ENCODE measurements at places on chromosomes 2 and 18.
A peak's percentile ranks its signal among the peaks of the same experiment; 100 is the strongest.

DNA sequence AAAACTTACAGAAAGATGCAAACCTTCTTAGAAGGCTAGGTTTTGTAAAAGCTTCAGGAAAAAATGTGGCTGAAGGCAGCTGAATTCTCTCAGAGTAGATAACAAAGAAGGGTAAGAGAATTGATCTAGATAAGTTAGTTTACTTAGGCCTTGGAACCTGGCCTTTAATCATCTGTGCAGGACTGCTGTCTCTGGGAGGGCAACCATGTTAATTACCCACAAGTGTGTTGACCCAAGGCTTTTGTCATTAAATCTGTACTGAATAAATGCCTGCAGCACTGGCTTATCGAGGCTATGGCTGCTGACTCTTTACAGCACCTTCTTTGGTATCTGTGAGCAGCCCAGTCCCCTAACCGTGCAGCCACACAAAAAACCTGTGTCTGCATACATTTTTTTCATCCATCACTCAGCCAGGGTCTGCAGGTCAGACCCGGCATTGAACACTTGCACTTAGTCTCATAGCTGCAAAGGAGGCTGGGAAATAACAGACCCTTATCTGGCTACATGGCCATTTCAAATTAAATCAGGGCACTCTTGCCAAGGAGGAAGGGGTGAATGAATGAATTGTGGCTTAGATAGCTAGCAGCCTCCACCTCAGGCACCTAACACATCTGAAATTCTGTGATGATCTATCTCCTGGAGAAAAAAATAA lies 120.2 kb upstream of the MSH2 start:
- DNase-seq, result no peak

GRCh38 chr2:102591491-102592045 lies 27.8 kb upstream of the SLC9A2 start:
- no peak for DNase-seq

GRCh38 chr2:178827739-178828485 lies 20.7 kb upstream of the TTN start:
- no peak for DNase-seq

- peak; percentile 34 for DNase-seq
Measured at GRCh38 chr18:38940863-38941531, 1375.4 kb upstream of the CELF4 start.

- no peak for DNase-seq
Measured at GRCh38 chr2:185142677-185143076, 544.3 kb downstream of the ZNF804A start.

GRCh38 chr2:111523009-111523408 lies 361.0 kb downstream of the ANAPC1 start:
- no peak for DNase-seq

DNA sequence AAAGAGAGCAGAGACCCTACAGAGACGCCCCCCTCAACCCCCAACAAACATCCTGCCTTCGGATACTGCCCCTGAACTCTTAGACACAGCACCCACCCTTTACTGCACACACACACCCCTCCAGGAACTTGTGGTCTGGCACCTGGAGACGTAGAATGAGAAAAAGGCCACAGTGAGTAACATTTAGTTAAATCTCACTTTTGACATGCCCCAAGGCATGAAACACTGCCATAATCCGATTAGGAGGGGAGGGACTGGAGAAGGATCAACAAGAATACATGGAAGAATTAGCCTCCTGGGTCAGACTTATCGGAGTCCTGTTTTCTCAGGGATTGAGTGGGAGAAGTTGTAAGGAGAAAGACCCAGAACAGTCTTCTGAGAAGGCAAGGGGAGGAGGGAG lies 4.1 kb downstream of the CDK5R2 start:
- no peak for DNase-seq

GRCh38 chr2:121689356-121689755 lies 40.1 kb upstream of the CLASP1 start:
- DNase-seq, result peak; percentile 44

DNA sequence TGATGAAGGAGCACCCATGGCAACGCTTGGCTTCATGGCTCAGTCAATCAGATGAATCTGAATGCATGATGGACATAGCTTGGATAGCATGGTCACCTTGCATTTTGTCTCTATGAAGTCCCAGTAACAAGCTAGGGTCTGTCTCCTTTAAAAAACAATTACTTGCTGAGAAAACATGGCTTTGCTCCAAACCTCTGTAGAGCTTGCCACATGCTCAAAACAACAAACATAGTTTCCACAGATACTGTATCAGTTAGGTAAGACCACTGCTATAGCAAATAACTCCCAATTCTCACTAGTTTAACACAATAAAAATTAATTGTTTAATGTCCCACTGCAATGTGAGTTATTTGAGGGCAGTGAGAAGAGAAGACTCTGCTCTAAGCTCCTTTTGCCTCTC lies 401.0 kb downstream of the IRS1 start:
- DNase-seq, result no peak

DNA sequence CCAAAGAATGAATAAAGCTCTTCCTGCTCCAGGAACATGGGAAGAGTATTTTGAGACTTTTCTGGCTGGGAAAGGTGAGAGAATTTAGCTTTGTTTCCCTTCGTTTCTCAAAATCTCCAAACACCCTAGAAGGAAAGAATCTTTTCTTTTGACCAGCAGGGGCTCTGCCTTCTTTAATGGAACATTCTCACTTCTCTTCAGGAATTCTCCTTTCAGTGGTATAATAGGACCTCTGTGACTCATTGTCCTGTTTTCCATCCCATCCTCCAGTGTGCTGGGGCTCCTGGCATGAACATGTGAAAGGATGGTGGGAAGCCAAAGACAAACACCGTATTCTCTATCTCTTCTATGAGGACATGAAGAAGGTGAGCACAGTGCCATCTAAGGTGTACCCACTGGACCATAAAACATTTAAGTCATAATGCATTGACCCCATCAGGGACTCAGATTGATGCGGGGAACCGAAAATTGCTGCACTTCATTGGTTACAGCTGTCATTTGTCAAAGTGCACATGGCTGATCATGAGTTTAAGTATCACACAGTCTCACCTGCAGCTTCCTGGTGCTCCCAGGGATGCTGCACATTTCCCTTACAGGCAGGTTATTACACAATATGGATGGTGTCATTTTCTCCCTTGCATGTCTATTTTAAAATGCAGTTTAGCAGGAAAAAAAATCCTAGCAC lies 5.5 kb downstream of the SULT1C4 start:
- DNase-seq, result no peak

- no peak for DNase-seq
Measured at GRCh38 chr18:50734342-50734741, 85.5 kb downstream of the MRO start.

DNA sequence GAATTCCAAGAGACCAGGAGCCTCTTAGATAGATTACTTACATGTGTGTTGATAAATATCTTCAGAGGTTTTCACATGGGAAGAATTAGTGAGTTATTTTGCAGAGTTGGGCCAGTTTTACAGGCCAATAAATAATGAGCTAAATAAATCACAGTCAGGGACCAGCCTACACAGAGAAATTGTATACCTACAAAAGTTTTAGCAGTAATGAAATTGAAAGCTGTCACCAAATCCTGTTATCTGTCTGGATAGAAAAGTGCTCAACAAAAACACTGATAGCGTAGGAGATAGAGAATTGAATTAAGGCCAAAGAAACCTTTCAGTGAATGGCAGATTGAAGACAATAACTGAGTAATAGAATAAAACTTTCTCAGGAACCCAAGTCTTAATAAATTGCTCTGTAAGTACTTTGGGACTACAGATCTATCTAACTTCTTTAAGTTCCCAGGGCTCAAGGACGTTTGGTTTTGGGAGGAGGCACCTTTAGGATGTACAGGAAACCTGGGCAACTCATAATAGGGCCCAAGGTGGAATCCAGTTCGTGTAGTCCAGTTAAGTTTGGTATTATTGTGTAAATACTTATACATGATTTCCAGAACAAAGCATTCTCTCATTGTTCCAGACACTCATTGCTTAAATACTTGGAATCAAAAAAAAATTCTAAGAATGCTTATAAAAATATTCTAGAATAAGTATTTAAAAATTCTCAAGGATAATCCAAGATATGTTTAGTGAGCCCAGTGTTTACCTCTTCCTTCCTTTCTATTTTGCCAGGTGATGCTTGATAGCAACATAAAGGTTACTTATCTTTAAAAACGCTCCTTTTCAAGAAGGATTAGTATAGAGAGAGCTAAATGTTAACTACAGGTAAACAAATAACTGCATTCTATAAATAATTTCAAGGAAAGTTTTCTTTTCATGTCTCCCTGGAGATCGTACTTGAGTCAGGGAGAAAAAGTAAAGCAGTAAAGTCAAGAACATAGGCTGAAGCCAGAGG lies 134.5 kb downstream of the NCKAP5 start:
- no peak for DNase-seq

GRCh38 chr2:213004197-213004821 lies 147.1 kb downstream of the IKZF2 start:
- no peak for DNase-seq

GRCh38 chr2:81481994-81482368 lies 1177.4 kb upstream of the LRRTM1 start:
- DNase-seq, result no peak

DNA sequence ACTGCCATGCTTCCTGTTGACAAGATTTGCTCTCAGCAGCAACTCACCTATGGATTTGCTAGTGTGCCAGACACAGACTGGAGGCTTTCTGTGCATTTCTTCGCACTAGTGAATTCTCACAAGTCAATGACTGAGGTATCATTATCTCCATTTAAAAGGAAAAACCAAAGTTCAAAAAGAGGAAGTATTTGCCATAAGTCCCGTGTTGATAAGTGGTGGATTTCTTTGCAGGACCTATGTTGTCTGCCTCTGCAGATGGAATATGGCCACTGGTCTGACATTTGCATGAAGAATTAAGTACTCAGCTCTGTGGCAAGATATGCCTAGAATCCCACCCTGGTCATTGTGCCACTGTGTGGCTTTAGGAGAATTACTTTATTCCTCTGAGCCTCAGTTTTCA lies 299.6 kb downstream of the PAX3 start:
- peak; percentile 1 for DNase-seq

DNA sequence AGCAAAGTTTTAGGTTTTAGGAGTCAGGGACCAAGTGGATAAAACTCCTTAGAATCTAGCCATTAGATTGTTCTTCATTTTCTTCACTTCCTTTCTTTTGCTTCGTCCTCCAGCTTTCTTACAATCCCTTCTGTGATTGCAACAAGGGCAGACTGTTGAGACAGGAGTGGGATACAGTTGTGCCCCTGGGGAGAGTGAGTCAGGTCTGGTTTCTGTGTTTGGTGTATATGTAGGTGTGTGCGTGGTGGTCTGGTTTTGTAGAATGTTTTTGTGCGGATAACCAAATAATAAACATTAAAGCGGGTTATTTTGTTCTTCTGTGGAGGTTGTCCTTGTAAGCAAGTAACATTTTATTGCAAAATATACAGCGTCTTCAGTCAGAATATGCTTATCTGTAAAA lies 7.3 kb downstream of the INSIG2 start:
- no peak for DNase-seq

DNA sequence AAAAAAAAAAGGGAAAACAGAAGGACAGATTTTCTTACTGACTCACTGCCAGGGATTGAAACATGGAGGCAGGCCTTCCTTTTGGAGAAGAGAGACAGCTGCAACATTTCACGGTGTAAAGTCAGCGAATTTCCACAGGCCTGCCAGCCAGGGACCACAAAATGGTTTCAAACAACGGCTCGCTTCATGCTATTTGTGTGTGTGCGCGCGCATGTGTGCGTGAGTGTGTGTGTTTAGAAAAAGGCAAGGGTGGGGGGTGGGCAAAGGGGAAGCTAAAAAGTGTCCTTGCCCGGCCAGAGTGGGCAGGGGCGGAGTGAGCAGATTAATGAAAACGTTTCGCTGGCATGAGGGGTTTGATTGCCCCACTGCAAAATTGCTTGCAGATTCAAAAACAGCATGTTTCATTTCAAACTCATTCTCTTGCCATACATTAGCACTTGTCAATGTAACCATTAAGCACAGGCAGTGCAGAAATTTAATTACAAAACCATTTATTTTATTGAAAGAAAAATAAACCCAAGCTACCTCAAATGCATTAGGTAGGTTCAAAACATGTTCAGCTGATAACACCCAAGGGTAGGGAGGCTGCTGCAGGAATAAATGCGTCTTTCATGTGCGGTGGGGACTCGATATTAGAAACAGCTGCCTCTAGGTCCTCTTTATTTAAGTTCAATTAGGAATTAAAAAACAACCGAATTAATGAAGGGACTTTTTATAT lies 182.1 kb upstream of the SIX2 start:
- DNase-seq, result no peak

- no peak for DNase-seq
Measured at GRCh38 chr2:63040586-63040985, 10.0 kb upstream of the OTX1 start.

GRCh38 chr2:170485254-170486026 lies 229.7 kb upstream of the SP5 start:
- no peak for DNase-seq

- no peak for DNase-seq
Measured at GRCh38 chr2:192208848-192209247, 14.1 kb upstream of the TMEFF2 start.

GRCh38 chr2:106982350-106982749 lies 96.4 kb upstream of the ST6GAL2 start:
- no peak for DNase-seq

GRCh38 chr2:130728007-130728454 lies 839 bp upstream of the GPR148 start:
- DNase-seq, result no peak

GRCh38 chr2:238817382-238817781 lies 30.5 kb upstream of the TWIST2 start:
- DNase-seq, result no peak

DNA sequence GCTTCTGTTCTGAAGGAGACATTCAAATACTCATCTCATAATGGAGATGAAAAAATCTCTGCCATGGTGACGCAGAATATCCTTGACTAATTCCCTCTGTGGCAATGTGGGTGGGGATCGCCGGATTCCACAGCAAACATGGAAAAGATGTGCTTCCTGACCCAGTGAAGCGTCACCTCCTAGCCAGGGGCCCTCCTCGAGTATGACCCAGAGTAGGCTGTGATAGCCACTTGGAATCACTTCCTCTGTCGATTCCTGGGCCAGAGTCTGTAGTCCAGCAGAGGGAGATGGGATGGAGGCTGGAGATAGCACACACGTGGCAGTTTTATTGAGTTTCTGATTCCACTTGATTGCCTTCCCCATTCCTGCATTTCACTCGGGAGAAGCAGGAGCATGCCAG lies 36.8 kb downstream of the DRC1 start:
- DNase-seq, result no peak

- DNase-seq, result no peak
Measured at GRCh38 chr2:860259-860855, 90.3 kb upstream of the SNTG2 start.

DNA sequence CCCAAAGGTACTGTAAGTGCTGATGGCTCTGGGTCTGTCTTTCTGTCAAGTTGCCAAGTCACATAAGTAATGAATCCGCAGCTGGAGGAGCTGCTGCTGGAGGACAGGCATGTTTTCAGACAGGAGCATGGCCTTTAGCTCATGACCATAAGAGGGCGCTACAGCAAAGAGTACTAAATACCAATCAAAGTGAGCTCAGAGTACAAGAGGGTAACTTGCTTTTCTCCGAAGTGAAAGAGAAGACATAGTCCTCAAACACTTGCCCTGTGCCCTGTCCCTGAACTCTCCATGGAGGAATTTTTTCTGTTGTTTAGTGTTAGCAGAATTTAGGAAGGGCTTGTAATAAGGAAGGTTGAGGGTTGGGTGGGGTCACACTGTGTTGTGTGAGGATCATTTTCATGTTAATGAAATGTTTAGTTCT lies 58.0 kb upstream of the EML6 start:
- peak; percentile 79 for DNase-seq
